ENCODE measurements at places on chromosomes 1 and 21.

GRCh38 chr1:46512135-46512791 lies 22.6 kb downstream of the DMBX1 start:
- no peak for DNase-seq

- no peak for DNase-seq
Observed at GRCh38 chr1:101748077-101748476, 248.6 kb downstream of the OLFM3 start.

GRCh38 chr1:19128968-19129514 lies 81.0 kb downstream of the UBR4 start:
- no peak for DNase-seq

- DNase-seq = no peak
Observed at GRCh38 chr1:29050166-29050565, 73.5 kb downstream of the TMEM200B start.

DNA sequence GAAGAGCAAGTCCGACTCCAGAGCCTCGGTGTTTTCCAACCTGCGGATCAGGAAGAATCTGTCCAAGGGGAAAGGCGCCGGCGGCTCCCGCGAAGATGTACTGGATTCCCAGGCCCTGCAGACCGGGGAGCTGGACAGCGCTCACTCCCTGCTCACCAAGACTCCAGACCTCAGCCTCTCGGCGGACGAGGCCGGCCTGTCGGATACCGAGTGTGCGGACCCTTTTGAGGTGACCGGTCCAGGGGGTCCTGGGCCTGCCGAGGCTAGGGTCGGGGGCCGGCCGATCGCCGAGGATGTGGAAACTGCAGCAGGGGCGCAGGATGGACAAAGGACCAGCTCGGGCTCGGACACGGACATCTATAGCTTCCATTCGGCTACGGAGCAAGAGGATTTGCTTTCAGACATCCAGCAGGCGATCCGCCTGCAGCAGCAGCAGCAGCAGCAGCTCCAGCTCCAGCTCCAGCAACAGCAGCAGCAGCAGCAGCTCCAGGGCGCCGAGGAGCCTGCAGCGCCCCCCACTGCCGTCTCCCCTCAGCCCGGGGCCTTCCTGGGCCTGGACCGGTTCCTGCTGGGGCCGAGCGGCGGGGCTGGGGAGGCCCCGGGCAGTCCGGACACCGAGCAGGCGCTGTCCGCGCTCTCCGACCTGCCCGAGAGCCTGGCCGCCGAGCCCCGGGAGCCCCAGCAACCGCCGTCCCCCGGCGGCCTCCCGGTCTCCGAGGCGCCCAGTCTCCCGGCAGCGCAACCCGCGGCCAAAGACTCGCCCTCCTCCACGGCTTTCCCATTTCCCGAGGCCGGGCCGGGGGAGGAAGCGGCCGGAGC lies 827 bp downstream of the FMN2 start:
- DNase-seq = peak; percentile 77

- no peak for DNase-seq
Observed at GRCh38 chr1:246450611-246451251, 56.3 kb downstream of the SMYD3 start.

DNA sequence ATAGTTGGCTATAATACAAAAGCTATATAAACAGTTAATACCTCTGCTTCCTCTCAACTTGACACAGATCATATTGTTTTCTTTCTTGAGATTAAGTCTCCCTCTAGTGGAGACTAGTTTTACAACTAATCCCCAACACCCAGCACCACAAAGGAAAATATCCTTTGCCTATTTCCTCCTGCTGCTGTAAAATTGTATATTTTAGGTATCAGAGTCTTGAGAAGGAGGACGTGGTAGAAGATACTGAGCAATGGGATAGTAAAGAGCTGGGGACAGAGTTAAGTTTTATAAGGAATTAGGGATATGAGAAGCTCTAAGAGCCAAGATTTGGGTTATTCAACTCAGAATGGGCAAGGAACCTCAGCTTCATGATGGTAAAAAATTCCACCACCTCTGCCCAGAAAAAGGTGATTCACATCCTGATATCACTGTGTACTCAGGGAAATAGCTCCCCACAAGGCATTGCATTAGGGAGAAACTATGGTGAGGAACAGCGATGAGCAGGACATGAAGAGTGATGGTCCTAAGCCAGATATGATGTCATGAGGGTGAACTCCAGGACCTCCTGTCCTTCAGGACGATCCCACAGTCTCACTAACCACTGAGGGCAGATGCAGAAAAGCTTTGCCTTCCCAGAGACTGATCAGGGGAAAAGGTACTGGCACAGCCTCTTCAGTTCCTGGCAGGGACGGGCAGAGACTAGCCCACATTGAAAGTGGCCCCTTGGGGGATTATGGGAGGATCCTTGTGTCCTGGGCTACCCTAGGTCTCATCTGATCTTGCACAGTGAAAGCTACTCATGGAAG lies 14.7 kb upstream of the CFAP126 start:
- no peak for DNase-seq

DNA sequence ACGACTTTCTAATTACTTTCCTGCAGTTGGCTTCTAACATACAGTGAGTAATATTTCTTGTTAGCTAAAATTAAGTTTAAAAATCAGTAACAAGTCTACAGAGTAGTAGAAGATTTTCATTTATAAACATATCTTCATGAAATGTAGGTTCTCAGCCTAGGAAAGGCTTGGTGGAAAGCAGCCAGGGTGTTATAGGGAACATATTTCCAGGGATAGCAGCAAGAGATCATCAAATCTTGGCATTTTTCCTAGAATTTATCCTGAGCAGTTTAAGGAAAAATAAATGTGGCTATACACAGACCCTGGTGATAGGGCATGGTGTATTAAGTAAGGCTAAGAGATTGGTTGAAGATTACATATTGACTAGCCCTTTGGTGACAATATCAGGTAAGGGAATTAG lies 203.5 kb upstream of the NEGR1 start:
- no peak for DNase-seq

DNA sequence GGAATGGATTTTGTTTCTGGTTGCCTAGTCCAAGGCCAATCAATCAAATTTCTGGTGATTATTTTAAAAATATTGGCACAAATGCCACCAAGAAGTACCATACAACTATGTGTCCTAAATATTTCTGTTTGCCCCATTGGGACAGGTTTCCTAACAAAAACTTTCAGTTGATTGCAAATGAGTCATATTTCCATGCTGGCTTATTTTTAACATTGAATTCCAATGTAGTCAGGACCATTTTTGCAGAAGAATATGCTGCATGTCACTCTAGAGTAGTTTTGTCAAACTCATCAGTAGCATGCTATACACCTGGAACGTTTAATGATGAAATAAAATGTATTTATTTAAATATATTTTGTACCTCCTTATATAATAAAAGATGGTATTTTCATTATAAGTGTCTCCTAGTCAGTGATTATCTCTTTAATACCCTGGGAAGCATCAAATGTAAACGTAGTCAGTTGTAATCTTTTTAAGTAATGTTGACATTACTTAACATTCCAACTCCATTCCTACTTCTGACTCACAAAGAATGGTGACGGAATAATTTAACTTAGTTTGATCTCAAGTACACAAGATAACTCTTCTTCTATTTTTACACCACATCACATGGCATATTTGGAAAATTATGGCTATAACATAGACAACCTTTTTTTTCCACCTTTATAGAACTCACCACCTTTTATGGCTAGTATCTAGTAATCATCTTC lies 39.0 kb upstream of the USH2A start:
- DNase-seq = no peak

DNA sequence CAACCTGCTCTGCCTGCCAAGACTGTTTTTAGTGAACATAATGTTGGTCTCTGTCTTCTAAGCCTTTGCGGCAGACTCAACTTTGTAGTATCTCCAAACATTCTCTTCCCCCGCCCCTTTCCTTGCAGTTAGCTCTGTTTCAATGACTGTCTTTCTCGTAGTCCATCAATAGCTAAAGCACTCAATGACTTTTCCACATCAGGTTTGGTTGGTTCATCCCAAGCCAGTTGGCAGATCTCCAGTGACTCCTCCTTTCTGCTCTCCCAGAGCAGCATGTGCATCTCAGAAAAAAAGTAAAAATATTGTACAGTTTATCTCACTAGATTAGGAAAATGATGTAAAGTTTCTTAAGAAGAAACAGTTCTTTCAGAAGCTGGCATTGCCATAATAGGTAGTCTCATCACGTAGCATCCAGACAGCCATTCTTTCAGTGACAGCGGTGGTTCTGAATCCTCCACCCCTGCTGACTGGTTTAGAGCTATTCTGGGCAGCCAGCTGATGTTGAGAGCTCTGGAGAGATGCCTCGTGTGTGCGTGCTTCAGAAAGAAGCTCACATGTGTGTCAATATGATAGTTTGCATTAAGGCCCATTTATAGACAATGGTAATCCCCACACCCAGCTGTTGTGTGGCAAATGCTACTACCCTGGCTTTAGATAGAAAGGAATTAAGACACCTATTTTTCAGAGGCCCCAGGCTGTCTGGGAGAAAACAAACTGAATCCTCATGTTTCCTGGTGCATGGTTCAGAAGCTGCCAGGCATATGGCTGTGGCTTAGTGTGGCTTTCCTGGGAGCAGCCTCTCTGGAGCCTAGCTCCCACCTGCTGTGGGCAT lies 53.2 kb downstream of the CNN3 start:
- DNase-seq = no peak

DNA sequence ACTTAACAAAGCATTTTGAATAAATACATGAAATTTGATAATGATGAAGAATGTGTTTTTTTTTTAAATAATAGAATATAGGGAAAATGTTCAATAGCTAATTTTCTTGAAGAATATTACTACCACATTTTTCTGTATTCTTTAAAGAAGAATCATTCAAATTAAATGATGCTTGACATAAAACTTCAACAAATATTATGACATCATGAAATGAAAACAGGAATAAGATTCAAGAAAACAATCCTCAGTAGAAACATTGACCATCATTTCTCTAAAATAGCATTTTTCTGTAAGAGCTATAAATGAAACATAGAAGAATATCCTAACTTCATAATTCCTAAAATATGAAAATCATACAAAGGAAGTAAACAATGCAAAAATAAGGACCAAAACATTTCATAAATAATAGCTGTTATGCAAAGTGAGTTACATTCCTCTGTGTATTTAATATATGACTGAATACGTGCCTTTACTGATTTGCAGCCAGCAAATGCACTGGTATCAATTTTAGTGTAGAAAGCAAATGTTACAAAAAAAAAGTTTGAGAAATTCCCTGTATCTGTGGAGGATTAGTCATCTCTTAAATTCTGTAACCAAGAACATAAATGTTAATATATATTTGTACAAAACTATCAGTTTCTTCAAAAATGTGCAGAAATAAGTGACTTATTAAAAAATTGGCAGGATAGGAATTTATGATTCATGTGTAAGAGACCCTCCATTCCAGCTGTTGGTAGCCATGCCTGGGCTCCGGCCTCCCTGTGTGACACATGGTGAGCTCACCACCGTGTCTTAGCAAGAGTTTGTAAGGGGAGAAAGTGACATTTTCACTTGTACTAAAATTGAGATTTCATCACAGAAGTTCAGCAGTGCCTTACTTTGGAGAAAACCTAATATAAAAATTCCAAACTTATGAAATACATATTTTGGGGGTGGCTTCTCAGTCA lies 15.0 kb upstream of the PTPN14 start:
- DNase-seq = no peak

- no peak for DNase-seq
Observed at GRCh38 chr1:56758794-56759193, 60.4 kb downstream of the FYB2 start.

- no peak for DNase-seq
Observed at GRCh38 chr1:164577291-164577690, 18.3 kb downstream of the PBX1 start.

GRCh38 chr1:81232420-81232819 lies 568.3 kb upstream of the ADGRL2 start:
- no peak for DNase-seq

DNA sequence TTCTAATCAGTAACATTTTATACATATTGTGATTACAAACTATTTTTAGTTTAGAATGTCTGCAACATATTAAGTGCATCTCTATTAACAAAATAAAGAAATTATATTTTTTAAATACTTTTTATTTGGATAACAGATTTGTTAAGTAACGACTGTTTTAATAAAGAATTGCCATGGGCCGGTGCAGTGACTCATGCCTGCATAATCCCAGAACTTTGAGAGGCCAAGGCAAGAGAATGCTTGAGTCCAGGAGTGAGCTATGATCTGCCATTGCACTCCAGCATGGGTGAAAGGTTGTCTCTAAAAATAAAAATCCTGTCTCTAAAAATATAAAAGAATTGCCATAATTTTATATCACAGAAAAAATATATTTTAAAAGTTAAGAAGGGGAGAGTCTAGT lies 4.1 kb downstream of the LRRIQ3 start:
- peak; percentile 39 for DNase-seq

- no peak for DNase-seq
Observed at GRCh38 chr1:83499998-83500397, 498.9 kb downstream of the TTLL7 start.

DNA sequence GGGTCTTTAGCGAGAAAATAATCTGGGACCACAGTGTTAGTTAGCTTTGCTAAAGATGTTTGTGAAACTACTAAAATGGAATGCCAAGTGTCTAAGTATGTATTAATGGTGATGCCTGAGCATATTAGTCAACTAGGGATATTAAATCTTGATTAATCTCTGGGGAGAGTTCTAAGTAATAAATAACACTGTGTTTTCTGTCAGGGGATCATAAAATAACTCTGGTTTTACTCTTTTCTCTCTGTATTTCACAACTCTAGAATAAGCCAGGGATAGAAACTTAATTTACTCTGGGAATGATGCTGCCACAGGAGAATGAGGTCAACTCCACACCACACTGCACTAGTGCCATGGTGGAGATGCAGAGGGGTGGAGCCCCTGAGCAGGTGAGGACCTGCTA lies 399.2 kb downstream of the PTBP2 start:
- DNase-seq = no peak

- no peak for DNase-seq
Observed at GRCh38 chr1:202567738-202568137, 142.5 kb downstream of the SYT2 start.

DNA sequence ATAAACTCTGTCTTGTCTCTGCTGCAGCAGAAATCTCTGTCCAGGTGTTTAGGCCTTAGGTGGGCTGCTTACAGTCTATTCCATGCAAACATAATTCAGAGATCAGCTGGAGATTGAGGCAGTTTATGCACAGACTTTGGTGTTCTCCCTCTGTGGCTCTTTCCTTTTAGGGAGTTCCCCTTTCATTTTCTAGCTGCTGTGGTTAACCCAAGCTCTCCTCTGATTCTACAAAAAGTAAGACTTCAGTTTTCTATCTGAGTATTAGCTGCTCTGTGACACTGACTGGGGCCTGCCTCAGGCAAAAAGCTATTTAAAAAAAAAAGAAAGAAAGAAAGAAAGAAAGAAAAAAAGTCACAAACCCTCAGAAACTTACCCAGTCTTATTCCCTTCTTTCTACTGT lies 211.1 kb downstream of the CAMTA1 start:
- DNase-seq = no peak

DNA sequence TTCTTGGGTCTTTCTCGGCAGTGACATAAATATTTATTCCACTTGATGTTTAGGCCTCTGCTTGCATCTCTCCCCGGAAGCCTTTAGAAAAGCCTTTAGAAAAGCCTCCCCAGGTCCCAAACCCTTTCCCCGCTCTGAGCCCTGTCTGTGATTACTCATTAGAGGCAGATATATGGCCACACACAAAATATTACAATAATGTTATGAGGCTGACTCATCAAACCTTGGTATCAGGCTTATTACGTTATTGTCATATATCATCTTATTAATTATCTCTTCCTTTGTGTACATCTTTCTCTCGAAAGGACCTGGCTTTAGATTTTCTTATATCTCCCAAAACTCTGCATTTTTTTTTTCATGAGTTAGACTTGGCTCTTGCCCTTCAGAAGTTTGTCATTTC lies 69.5 kb downstream of the FGGY start:
- DNase-seq = no peak
